Smooth muscle cell of bladder (primary cell): ENCODE measurements at places on chromosomes 2 and 18. TPM values are rescaled to one million over a fixed set of nuclear protein-coding genes. Genes with fewer than 3 reads are reported as not detected.

The GALNT3 gene
- total RNA-seq: 0.65 and 0.71 TPM in 2 replicates

The PIEZO2 gene
- 86.7 and 97.7 TPM in 2 replicates for total RNA-seq

The POTEI gene
- total RNA-seq: under 0.01 TPM in 1 of 2 replicates, not detected in the other

The UGT1A9 gene
- total RNA-seq: under 0.01 TPM in 1 of 2 replicates, not detected in the other

The PKDCC gene
- 58.7 and 68.1 TPM in 2 replicates for total RNA-seq

The PRSS56 gene
- total RNA-seq: not detected in 2 replicates

The CROCC2 gene
- 0.09 and 0.14 TPM in 2 replicates for total RNA-seq

The ST6GAL2 gene
- total RNA-seq: under 0.01 and 1.1 TPM in 2 replicates

The STARD6 gene
- not detected in 2 replicates for total RNA-seq

The CYP27A1 gene
- 17.1 and 19.9 TPM in 2 replicates for total RNA-seq

The DPP10 gene
- total RNA-seq: not detected in 2 replicates

The HOXD9 gene
- total RNA-seq: 0.18 and 0.28 TPM in 2 replicates

The KCNE4 gene
- total RNA-seq: 27.2 and 43.9 TPM in 2 replicates

The NT5C1B gene
- not detected in 2 replicates for total RNA-seq

The GRB14 gene
- total RNA-seq: 0.71 and 1.5 TPM in 2 replicates

The NMUR1 gene
- total RNA-seq: not detected in 2 replicates

The MDH1B gene
- total RNA-seq: 1.4 and 2.0 TPM in 2 replicates

The PSMA8 gene
- total RNA-seq: not detected in 2 replicates

The GTF2A1L gene
- 0.09 and 3.6 TPM in 2 replicates for total RNA-seq

The IL1A gene
- 2.3 and 7.5 TPM in 2 replicates for total RNA-seq

The MAP4K3 gene
- total RNA-seq: 40.1 and 46.5 TPM in 2 replicates

The TMEM247 gene
- total RNA-seq: not detected in 2 replicates

The EGR4 gene
- total RNA-seq: not detected in 2 replicates

The STARD7 gene
- 72.5 and 95.9 TPM in 2 replicates for total RNA-seq

The RAB6D gene
- not detected in 2 replicates for total RNA-seq

The RIT2 gene
- total RNA-seq: not detected in 2 replicates

The DNAJC5G gene
- not detected in 2 replicates for total RNA-seq

The SLC14A1 gene
- 27.6 and 39.7 TPM in 2 replicates for total RNA-seq
